ENCODE measurements at places on chromosomes 5 and 9. TPM values are rescaled to one million over a fixed set of nuclear protein-coding genes. Genes with fewer than 3 reads are reported as not detected.

CFAP77 gene
- total RNA-seq: not detected

FSTL4 gene
- 0.33 TPM for total RNA-seq

SPATA31C1 gene
- total RNA-seq: not detected

CNTLN gene
- total RNA-seq: 5.0 TPM

IZUMO3 gene
- not detected for total RNA-seq

All from airway epithelial cell (primary cell).